ENCODE measurements at places on chromosomes 3 and 15.

DNA sequence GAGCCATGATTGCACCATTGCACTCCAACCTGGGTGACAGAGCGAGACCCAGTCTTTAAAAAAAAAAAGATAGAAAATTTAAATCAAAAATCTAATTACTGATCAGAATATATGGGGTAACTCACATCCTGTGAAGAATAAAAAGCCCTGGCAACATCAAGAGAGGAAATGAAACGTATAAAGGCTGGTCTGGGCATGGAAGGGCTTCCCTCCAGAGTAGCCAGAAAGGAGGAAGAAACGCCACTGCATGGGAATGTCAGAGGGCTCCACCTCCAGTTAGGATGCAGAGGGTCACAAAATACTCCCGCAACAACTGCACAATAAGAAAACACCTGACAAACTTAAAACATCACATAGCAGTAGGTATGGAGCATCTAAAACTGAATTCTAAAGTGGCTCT, 4.9 kb upstream of the IQCF1 start:
- DNase-seq: no peak

DNA sequence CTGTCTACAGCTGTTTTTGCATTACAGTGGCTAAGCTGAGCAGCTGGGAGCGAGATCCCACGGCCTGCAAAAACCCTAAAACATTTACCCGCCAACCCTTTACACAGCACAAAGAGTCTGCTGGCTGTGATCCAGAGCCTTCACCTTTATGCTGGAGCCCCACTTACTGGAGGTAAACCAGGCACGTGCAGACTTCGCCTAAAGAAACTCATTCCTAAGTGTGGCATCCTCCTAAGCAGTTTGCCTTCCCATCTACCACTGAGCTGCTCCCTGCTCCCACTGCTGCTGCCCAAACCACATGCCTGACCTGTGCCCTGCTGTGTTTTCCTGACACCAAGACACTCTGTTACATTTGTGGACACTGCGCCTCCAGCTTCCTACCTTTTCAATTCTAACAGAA, 53.0 kb downstream of the CHSY1 start:
- DNase-seq: no peak

- DNase-seq: no peak
Observed at GRCh38 chr3:27746838-27747237, 24.7 kb upstream of the EOMES start.

DNA sequence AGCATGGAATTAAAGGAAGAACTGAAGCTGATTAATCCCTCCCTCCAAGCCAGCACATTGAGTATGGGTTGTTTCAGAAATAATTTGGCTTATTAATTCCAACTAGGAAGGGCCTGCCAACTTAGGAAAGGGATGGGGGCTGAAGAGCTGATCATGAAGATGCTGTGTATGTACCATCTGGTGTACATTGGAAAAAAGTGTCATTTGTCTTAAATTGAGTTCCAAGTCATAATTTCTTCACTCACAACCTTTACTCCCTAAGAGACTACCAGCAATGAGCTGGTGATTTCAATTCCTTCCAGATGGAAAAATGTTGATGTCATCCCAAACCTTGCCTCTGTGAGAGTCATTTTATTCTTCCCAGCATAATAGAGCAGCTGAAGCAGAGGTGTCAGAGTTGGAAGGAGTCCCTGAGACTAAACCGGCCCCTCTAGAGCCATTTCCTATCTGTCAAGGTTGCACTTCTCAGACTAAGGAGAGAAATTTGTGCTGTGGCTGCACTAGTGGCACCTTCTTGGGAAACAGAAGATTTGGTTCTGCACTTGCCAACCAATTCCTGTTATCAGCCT, 79.4 kb downstream of the GTPBP8 start:
- DNase-seq: no peak

GRCh38 chr15:40108061-40108854, 421 bp downstream of the BMF start:
- DNase-seq: no peak

DNA sequence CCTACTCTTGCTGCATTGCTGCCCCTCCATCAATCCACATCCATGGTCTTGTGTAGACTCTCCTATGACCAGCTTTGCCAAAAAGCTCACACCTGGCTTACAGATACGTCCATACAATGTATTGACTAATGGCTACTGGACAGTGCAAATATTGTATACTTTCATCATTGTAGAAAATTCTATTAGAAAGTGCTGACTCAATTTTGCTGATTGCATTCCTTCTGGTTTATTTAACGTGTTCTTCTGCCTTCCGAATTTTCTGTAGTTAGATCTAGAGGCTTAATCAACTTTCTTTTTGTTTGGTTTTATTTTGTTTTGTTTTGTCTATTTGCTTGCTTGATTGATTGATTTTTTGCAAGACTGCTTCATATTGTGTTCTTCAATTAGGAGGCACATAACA, 29.8 kb upstream of the CNOT10 start:
- DNase-seq: no peak

DNA sequence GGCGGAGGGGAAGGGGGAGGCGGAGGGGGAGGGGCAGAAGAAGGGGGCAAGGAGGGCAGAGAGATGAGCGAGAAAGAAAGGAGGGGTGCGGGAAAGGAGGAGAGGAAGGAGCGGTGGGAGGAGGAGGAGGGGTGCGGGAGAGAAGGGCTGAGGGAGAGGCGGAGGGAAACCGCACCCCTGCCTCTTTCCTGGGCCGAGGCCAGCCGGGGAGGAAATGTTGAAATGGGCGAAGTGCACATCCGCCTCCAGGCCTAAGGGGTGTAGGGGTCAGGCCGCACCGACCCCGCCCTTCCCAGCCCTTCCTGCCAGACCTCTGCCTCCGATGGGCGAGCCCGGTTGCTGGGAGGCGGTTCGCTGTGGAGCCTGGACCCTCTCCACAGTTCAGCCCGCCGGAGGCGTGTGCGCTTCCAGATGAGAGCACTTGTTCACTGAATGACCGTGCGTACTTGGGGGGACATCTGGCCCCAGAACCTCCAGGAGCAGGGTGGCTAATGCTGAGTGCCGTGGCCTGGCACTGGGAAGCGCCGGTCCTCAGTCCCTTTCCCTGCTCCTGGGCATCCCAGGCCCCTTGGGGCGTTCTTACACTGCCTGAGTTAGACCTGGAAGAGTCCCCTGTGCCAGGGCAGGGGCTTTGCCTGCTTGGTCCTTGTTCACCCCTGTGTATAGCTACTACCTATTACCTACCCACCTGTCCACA, 110.3 kb upstream of the KLF13 start:
- peak; percentile 54 for DNase-seq

DNA sequence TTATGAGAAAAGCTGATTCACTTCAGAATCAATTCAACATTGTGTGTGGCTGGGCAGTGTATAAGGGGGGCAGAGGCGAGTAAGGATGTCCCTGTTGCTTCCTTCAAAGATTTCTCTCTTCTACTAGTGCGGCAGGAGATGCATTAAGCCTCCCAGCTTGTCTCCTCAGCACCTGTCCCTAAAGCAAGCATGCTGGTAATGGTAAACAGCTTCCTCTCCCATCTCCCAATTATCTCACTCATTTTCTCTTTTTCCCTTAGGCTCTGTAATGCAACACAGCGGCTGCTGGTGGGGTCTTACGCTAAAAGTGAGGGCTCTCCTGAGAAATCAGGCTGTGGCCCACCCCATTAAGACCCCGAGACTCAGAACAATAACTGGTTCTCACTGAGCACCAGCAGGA, 306.4 kb upstream of the ROPN1 start:
- DNase-seq: no peak

DNA sequence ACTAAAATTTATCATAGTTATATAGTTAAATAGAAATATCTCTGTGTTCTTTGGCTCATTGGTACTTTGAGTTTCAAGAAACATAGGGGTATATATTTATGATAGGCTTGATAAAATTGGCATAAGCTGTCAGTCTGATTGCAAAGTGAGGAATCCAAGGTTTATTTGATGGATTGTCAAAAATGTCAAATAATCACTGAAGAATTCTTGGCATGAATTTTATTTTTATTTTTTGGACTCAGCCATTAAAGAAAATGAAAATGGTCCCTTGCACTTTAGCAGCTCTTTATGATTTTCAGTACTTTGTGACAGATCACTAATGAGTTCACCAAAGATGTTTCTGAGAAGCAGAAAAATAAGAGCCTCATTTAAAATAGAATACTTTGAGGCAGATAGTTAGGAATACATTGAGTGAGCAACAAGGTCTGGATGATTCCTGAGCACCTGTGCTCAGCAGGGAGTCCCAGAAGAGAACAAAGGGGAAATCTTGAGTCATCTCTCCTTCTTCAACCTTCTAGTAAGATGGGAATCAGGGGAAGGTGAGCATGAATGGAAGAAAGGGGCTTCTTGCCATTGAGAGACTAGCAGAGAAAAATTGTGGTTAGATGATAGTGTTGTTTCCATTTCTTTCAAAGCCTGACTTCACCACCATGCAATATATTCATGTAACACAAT, 85.3 kb upstream of the VEPH1 start:
- DNase-seq: no peak

GRCh38 chr15:66673410-66674322, 28.4 kb upstream of the SMAD6 start:
- DNase-seq: no peak

GRCh38 chr3:106347350-106347749, 478.5 kb upstream of the CBLB start:
- no peak for DNase-seq
